ENCODE measurements at places on chromosomes 16 and 17. TPM values are rescaled to one million over a fixed set of nuclear protein-coding genes. Genes with fewer than 3 reads are reported as not detected.

- DNase-seq: no peak
Observed at GRCh38 chr17:43453331-43453812, 30.4 kb upstream of the DHX8 start.

DNA sequence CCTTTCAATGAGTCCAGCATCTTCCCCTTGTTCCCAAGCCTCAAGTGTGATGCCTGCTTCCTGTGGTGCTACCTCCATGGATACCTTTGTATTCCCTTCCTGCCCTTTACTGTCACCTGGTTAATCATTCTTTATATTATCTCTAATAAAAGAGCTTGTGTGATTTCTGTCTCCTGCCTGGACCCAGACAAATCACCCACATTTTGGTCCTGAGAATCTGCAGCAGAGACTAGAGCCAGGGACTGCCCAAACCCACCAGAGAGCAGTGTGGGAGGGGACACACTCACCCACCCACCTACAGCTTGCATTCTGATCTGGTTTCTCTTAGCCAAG lies 30.2 kb downstream of the CDRT4 start:
- no peak for DNase-seq

Gene MAP2K6
- 22.6 TPM for polyA plus RNA-seq

- DNase-seq: no peak
Observed at GRCh38 chr17:68228817-68229570, 18.8 kb upstream of the AMZ2 start.

DNA sequence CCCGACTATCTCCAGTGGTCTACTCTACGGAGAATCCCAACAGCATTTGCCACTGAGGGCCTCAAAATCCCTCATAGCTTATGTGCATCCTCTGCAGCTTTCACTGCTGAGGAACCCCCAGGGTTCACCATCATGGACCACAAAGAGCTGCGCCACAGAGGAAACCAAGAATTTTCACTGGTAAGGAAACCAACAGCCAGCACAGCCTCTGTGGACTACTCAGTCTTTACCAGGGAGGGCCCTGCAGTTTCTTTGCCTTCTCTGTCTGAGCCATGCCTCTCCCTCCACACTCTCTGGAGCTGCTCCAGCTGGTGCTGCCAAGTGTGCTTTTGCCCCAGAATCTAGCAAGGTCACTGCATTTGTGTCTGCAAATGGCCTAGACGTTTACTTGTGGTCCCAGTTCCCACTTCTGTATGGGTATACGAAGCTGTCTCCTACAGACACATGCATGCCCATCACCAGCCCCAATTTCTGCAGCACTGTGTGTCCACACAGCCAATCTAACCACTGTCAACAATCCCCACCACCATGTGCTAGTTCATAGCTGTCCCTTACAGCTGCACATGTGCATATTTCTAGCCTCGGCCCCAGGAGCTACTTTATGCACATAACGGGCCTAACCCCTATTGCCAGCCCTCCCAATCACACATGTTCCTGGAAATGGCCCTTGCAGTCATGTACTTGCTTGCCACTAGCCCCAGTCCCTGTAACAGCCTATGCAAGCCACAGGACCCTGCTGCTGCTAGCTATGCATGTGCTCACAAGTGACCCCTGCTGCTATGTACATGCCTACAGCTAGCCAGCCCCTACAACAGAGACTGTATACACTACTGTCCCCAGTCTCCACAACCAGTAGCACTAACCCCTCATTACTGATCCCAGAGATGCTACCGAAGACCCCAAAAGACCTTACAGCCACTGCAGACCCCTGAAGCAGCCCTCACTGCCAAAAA lies 1437.4 kb downstream of the CDH11 start:
- DNase-seq: no peak
